ENCODE measurements at places on chromosomes 1 and 21.

DNA sequence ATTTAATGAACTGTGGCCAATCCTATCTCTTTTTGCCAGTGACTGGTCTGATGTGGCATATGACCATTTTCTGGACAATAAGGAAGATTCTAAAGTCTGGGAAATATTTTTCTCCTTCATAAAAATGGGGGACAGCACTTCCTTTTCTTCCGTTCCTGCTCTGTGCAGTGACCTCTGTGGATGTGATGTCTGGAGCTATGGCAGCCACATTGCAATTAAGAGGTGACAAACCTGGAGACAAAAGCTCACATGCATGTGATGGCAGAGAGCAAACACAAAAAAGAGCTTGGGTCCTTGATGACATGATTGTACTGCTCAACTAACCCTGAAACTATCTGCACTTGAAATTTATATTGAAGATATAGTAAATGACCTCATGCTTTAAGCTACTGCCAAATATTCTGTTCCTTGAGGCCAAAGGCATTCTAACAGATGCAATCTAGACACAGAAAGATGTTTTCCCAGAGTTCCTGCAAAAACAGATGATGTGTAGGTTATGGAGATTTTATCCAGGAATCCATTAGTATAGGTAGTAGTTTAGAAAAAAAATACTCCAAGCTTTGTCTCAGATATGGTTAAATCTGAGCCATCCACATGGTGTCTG is 2.2 kb upstream of the MAGI3 start:
- DNase-seq: no peak
- no peaks in the 10 kb centered on the region for H3K36me3 ChIP-seq
- no peak overlapping the region for H3K27ac ChIP-seq
- peaks cover 20% of the 10 kb centered on the region for H3K27me3 ChIP-seq

- H3K27me3 ChIP-seq: no peaks in the 10 kb centered on the region
- peaks cover 3% of the 10 kb centered on the region for H3K36me3 ChIP-seq
- no peaks in the 10 kb centered on the region for H3K4me1 ChIP-seq
- no peak for DNase-seq
- no peak overlapping the region for H3K27ac ChIP-seq
These were observed 215.8 kb upstream of the GREM2 start for GRCh38 chr1:240827786-240828185.

DNA sequence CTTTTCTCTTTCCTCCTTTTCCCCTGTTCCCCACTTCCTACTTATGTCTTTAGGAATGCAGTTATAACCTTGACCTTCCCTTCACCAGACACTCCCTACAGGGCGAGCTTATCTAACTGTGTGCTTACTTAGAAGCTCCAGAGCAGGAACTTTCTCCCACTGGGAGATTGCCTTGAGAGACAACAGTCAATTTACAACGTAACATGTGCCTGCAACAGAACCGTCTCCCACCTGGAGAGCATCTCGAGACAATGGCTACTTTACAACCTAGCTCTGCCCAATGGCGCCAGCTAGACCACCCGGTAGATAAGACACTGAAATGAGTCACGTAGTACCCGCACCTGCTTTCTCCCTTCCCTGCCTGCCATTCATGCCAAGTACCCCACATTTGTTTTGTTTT is 16.7 kb downstream of the HMGN1 start:
- no peak overlapping the region for H3K27ac ChIP-seq
- H3K36me3 ChIP-seq: no peaks in the 10 kb centered on the region
- H3K4me3 ChIP-seq: no peak overlapping the region
- no peaks in the 10 kb centered on the region for H3K27me3 ChIP-seq
- no peak for DNase-seq

DNA sequence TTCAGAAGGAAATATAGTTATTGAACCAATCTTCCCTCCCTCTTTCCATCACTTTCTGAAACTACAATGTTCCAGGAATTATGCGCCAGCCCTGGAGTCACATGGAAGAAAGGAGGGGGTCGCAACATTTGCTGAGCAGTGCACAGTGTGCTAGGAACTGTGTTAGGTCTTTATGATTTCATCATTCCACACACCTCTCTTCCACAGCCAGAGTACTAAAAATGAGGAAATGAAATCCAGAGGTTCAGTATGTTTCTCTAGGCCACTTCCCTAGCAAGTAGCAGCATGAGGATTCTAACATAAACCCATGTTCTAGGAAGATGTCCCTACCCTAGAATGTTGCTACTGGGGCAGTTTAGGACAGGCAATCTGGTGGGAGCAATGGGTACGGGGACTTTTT is 158.1 kb downstream of the SLC45A1 start:
- no peaks in the 10 kb centered on the region for H3K27me3 ChIP-seq
- peak overlapping the region; percentile 22 for H3K4me3 ChIP-seq
- peaks cover 3% of the 10 kb centered on the region for H3K36me3 ChIP-seq
- no peak for DNase-seq

- no peaks in the 10 kb centered on the region for H3K4me1 ChIP-seq
- H3K27me3 ChIP-seq: peaks cover 7% of the 10 kb centered on the region
- H3K36me3 ChIP-seq: no peaks in the 10 kb centered on the region
- H3K4me3 ChIP-seq: no peak overlapping the region
These were observed 118.5 kb downstream of the UCK2 start for GRCh38 chr1:165945911-165946310.

DNA sequence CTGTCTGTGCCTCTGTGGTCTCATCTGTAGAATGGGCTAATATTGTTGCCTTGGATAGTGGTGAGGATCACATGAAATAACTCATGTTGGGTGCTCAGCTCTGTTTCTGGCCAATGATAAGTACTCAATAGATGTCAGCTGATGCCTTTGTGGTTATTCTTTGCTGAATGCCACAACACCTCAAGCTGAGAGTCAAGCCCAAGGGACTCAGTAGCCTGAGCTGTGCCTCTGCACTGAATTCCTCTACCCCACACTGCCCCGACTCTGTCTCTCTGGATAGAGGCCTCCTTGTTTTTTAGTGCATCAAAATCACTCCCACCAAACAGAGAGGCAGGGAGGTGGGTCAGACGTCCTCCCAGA is 196.1 kb upstream of the VAMP3 start:
- no peaks in the 10 kb centered on the region for H3K27me3 ChIP-seq
- H3K4me1 ChIP-seq: no peaks in the 10 kb centered on the region
- no peak overlapping the region for H3K4me3 ChIP-seq

- no peaks in the 10 kb centered on the region for H3K27me3 ChIP-seq
- H3K4me1 ChIP-seq: peaks cover 25% of the 10 kb centered on the region
- H3K27ac ChIP-seq: no peak overlapping the region
- no peak for DNase-seq
- no peak overlapping the region for H3K4me3 ChIP-seq
These were observed 15.2 kb downstream of the DBT start for GRCh38 chr1:100234432-100234831.

GRCh38 chr1:236102611-236103010 is 37.7 kb upstream of the NID1 start:
- DNase-seq: no peak
- no peak overlapping the region for H3K27ac ChIP-seq
- H3K4me3 ChIP-seq: no peak overlapping the region

DNA sequence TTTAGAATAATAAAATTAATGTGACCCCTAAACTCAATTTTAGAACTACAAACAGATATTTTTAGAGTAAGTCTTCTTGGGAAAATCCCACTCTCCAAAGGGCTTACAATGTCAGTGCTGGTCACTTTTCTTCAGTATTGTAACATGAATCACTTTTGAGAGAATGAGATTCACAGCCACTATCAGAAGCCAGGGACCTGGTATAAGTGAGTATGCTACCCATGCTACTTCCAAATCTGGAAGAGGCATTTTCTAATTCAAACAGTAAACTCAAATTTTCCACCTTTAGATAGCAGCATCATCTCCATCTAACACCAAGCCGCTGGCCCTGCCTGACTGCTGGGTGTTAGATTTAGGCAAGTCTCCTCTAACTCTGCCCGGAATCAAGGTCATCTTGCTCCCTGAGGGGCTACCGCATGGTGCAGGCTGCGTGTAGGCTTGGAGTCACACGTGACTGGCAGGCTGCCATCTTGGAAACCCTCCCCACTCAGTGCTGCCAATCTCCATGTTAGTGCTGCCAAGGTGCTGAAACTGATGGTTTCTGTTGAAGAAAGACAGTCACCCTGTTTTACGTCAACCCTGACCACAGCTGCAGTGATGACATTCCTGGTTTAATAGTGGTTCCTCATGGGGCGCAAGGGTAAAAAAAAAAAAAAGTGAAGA is 882.9 kb upstream of the B3GALT2 start:
- no peak overlapping the region for H3K4me3 ChIP-seq
- H3K36me3 ChIP-seq: no peaks in the 10 kb centered on the region
- DNase-seq: no peak
- no peaks in the 10 kb centered on the region for H3K4me1 ChIP-seq
- H3K27me3 ChIP-seq: no peaks in the 10 kb centered on the region

DNA sequence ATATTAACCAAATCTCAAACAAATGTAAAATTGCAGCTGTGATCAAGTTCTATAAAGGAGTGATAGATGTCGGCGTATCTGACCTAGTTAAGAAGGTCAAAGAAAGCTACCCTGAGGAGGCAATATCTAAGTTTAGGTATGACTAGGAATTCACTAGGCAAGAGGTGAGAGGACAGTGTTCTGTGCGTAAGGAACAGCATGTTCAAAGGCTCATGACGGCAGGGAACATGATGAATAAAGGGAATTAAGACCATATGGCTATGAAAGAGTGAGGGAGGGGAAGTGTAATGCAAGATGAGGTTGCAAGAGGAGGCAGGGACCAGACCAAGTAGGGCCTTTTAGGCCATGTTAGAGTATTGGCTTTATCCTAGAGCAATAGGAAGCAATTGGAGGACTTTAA is 8.6 kb downstream of the LIX1L start:
- peaks cover 50% of the 10 kb centered on the region for H3K4me1 ChIP-seq
- no peaks in the 10 kb centered on the region for H3K36me3 ChIP-seq
- no peak for DNase-seq
- no peaks in the 10 kb centered on the region for H3K27me3 ChIP-seq
- no peak overlapping the region for H3K4me3 ChIP-seq

DNA sequence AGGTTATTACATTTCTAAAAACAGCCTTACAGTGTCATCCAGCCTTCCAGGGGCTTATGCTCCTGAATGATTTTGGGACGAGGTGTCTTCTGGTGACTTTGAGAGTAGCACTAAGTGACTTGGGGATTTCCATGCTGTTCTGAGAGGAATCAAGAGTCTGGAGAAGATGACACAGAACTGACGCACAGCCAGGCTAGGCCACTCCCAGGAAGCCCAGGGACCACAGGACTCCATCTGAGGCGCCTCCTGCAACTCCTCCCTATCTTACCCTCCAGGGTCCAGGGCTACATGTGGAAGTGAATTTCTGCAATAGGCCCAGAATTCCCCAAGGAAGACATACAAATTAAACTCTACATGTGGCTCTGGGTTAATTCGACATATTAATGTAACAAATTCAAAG is 92.5 kb downstream of the SLC25A24 start:
- H3K27me3 ChIP-seq: no peaks in the 10 kb centered on the region
- peak overlapping the region; percentile 16 for H3K4me3 ChIP-seq
- peaks cover 7% of the 10 kb centered on the region for H3K4me1 ChIP-seq

DNA sequence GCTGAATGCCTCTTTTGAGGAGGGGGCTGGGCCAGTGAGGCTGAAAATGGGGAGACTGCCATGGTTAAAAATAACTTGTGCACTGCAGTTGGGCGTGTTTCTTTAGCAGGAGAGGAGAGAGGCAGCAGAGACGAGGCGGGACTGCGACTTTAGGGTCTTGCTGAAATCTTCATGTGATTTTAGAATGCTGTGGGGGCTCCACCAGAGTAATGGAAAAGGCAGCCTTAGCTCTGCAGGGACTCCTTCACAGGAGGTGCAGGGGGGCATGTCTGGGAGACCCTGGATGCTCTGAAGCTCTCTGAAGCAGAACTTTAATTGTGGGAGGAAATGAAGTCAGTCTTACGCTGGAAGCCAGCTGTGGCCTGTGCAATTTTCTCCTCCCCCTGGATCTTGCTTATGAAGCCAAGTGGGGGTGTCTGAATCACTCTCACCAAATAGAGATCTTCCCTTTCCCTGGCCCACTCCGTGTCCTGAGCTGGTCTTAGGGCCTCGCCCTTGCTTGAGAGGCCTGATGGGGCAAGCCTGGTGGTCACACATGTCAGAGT is 60.8 kb downstream of the NDUFS5 start:
- H3K27ac ChIP-seq: no peak overlapping the region
- peaks cover 17% of the 10 kb centered on the region for H3K4me1 ChIP-seq
- H3K36me3 ChIP-seq: no peaks in the 10 kb centered on the region
- peaks cover 40% of the 10 kb centered on the region for H3K27me3 ChIP-seq
- DNase-seq: no peak

DNA sequence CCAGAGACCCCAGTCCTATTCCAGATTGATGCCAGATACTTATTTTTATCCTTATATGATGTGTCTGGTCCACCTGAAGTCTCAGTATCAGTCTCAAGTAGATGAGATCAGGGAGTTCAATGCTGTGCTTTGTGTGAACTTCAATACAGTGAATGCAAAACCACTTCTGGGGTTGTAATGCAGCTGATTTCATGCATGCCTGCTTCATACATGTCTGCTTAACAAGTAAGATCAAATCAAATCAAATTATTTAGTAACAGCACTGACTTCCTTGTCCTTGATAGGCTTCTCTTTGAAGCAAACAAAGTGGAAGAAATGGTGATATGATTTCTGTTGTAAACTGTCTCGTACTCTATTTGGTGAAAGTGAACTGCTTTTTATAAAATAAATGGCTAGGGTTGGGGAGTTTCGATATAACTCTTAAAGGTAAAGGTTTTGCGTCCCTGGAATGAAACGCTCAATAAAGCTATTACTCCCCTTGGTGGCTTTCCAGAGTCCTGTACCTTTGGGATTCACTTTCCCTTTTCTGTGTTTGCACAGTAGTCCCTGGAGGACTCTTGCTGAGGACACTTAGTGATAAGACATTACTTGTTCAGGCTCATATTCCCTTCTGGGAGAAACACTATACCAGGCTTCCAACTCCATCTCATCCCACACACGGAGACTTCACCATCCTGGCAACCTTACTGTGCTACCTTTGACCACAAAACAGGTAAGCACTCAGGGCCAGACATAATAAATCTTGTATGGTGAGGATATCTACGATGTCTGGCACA is 59.3 kb downstream of the FH start:
- H3K36me3 ChIP-seq: no peaks in the 10 kb centered on the region
- no peak overlapping the region for H3K27ac ChIP-seq
- DNase-seq: no peak
- no peaks in the 10 kb centered on the region for H3K4me1 ChIP-seq

DNA sequence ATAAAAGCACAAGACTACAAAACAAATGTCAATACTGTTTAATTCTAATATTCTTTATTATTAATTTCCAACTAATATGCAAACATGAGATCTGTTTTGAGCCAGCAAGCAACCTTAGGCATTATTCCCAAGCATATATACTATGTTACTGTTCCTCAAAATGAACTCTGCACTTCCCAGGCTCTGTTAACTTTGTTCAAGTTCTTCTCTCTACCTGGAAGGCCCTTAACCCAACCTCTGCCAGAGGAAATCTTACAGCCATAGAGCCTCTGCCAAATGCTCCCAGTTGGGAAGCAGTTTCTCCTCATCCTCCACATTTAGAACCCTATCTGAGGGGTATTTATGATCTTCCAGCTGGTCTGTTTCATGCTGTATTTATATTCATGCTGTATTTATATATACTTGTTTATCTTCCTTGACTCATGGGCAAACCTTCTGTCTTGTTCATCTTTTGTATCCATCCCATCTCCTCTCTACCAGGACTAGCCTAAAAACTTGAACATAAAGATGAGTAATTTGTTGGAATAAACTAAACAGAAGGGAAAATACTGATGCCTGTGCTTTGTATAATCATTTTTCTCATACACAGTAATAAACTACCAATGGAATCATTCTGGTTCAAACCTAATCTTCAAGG is 5.3 kb downstream of the IVNS1ABP start:
- peaks cover 16% of the 10 kb centered on the region for H3K36me3 ChIP-seq
- no peaks in the 10 kb centered on the region for H3K27me3 ChIP-seq
- no peak for DNase-seq
- H3K4me1 ChIP-seq: peaks cover 51% of the 10 kb centered on the region

- no peak overlapping the region for H3K4me3 ChIP-seq
- no peaks in the 10 kb centered on the region for H3K36me3 ChIP-seq
- DNase-seq: peak; percentile 72
- H3K4me1 ChIP-seq: no peaks in the 10 kb centered on the region
These were observed 87.9 kb upstream of the PAPPA2 start for GRCh38 chr1:176374967-176375569.
